ENCODE measurements at places on chromosomes 3 and 15.

- no peak for DNase-seq
Measured at GRCh38 chr3:88584451-88584850, 434.7 kb downstream of the C3orf38 start.

- no peak for DNase-seq
Measured at GRCh38 chr15:53038655-53038941, 248.5 kb upstream of the ONECUT1 start.

GRCh38 chr15:73172508-73172907, 120.2 kb downstream of the NEO1 start:
- no peak for DNase-seq

GRCh38 chr3:161859865-161860450, 363.4 kb downstream of the OTOL1 start:
- no peak for DNase-seq

DNA sequence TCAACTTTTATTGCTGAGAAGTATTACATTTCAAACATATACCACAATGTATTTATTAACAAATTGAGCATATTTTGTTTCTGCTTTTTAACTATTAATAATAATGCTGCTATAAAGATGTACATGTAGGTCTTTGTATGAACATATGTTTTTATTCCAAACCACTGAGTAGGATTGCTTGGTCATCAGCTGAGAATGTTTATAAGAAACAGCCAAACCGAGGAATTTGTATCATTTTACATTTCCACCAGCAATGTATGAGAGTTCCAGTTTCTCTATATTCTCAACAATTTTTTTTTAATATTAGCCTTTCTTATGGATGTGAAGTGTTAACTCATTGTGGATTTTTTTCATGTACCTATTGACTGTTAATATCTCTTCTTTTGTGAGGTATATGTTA, 119.5 kb upstream of the MDFIC2 start:
- no peak for DNase-seq

DNA sequence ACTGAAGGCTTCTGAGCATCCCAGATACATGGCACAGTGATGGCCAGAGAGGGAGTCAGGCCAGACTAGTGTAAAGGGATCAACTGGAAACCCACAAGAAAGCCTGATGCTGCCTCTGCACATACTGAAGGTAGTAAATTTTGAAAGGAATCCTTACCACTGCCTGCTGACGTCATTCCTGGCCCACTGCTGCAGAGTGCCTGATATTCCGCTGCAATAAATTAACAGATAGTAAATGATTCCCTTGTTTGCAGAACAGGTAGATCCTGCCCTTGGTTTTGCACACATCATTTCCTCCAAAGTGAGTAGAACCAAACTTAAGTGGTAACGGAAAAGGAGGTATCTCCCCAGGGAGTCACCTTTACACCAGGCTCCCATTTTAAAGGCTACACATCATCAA, 146.7 kb downstream of the FBN1 start:
- DNase-seq = peak; percentile 70

- no peak for DNase-seq
Measured at GRCh38 chr15:98669638-98670037, 21.3 kb downstream of the IGF1R start.

GRCh38 chr3:184541886-184542562, 19.6 kb upstream of the EPHB3 start:
- no peak for DNase-seq

DNA sequence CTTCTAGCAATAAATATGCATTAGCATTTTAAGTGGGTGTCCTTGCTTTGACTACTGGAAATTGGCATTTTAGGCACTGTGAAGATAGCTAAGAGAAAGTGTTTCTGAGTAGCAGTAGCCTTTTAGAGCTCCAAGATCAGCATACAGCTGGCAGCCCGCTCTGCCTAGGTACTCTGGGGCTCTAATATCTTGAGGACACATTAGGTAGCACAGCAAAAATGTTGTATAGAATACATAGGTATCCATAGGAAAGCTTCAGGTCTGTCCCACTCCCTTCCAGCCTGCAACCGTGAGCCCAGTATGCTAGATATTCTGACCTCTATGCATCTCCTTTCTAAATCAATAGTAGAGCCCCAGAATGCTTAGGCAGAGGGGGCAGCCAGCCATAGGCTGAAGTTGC, 670.5 kb downstream of the NLGN1 start:
- no peak for DNase-seq

DNA sequence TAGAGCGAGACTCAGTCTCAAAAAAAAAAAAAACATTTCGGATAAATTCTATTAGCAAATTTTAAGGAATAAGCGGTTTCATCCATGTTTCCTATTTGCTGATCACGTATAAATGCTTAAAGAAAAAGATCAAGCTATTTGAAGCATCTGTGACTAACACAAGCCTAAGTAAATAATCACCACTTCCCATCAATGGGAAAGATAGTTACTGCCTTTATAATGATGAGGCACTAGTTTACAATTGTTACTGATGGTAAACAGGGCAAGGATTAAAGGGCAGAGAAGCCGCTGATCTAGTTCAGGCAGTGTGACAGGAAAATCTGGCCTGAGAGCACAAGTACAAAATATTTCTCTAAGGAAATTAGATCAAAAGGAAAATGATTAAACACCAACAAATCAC, 13.7 kb downstream of the CLPX start:
- DNase-seq = no peak

- DNase-seq = no peak
Measured at GRCh38 chr3:17489139-17489538, 253.3 kb downstream of the TBC1D5 start.

GRCh38 chr15:66961407-66961884, 104.0 kb upstream of the SMAD3 start:
- no peak for DNase-seq

GRCh38 chr3:139265131-139266016, 78.4 kb upstream of the MRPS22 start:
- DNase-seq = no peak

DNA sequence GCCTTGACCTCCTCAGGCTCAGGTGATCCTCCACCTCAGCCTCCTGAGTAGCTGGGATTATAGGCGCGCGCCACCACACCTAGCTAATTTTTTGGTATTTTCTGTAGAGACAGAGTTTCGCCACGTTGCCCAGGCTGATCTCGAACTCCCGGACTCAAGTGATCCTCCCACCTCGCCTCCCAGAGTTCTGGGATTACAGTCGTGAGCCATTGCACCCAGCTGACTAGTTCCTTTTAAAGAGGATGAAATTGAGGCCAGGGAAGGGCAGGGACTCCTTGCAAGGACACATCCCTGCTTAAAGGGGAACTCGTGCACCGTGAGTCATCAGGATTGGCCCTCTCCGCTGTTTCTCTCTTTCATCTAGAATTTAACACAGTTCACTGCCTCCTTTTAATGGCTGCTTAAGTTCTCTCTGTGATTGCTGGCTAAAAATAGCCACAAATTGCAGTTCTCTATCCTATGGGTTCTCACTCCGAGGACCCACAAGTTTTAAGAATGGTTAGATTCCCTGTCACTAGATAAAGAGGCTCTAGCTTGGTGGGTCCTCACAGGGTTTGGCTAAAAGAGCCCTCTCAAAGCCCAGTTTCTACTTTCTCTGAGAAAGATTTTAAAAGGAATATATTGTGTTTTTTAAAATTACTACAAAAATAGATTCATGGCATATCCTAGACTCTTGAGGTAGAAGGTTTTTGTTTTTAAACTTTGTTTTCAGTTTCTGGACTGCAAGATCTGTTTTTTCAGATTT, 1.4 kb downstream of the CRTAP start:
- DNase-seq = peak; percentile 4

DNA sequence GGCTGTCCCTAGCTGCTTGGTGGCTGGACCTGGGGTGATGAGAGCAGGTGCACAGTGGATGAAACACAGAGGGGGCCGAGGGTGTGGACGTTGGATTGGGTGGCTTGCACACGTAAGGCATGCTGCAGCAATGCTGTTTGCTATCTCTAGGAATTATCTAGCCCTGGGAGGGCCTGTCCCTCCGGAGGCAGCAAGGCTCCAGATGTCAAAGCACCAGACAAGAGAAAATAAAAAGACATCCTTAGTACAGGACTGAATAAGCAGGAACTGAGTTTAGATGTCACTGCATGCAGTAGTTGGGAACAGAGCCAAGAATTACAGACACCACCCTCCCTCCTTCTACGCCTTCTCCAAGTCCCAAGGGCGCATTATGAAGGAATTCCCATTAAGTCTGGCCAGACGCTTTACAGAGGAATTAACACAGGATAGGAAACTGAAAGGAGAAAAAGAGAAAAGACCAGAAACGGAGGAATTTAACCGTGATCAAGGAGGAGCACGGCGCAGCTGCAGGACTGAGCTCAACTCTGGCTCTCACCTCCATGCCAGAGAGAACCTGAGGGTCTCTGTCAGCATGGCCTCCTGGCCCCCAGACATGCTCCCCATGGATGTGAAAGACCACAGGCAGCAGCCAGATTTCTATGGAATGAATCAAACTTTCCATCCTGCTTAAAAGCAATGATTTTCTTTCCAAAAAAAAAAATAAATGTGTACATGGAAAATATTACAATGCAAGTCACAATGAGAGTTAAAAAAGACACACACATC, 13.8 kb downstream of the ATP10A start:
- DNase-seq = no peak

- no peak for DNase-seq
Measured at GRCh38 chr3:70982700-70983140, 600.8 kb downstream of the FOXP1 start.

GRCh38 chr3:152334761-152335160, 66.0 kb downstream of the MBNL1 start:
- DNase-seq = no peak

- DNase-seq = no peak
Measured at GRCh38 chr3:42786212-42786611, 13.2 kb upstream of the CCDC13 start.

DNA sequence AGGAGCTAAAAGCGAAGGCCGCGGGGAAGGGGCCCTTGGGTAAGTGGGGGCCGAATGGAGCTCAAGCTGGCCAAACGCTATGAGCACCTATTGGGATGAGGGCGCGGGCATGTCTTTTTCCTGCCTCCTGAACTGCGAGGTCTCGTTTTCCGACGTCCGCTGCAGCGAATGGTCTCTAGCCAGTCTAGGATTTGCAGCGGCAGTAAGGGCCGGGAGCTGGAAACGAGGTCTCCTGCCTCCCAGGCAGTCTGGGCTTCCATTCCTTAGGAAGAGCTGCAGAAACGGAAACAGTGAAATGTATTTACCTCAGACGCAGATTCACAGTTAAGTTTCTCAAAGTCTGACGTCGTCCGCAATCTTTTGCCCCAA, 517 bp downstream of the TMA7 start:
- DNase-seq = no peak

DNA sequence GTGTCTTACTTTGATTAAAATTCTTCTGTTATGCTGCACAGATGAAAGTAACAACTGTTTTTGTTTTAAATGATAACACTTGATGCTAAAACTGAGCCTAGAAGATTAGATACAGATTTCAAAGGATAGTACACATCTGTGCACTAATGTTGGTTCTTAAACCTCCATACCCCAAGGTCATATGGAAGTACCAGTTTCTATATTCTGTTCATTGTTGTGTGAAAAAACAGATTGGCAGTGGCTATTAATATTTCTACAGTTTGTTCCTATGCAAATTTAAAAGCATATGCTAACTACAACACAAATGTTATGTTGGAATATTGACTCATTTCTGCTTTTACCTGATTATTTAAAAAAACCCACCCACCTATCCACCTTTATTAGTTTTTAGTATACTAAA, 32.0 kb upstream of the GBE1 start:
- DNase-seq = no peak

- DNase-seq = no peak
Measured at GRCh38 chr3:46228260-46229242, 13.7 kb upstream of the CCR3 start.

GRCh38 chr3:183008800-183009199, 28.5 kb upstream of the DCUN1D1 start:
- no peak for DNase-seq

GRCh38 chr3:53673722-53674350, 172.4 kb downstream of the CHDH start:
- DNase-seq = no peak

DNA sequence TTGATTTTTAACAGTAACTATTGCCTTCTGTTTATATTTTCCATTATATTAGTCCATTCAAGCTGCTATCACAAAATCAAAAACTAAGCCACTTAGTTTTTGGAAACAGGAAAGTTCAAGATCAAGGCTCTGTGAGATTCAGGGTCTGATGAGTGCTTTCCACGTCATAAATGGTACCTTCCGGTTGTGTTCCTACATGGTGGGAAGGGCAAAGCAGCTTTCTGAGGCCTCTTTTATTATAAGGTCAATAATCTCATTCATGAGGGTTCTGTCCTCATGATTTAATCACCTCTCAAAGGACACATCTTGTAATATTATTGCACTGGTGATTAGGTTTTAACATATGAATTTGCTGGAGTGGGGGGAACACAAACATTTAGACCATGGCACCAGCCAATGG, 152.0 kb downstream of the VGLL3 start:
- no peak for DNase-seq

GRCh38 chr3:72633534-72633933, 214.7 kb downstream of the SHQ1 start:
- no peak for DNase-seq

DNA sequence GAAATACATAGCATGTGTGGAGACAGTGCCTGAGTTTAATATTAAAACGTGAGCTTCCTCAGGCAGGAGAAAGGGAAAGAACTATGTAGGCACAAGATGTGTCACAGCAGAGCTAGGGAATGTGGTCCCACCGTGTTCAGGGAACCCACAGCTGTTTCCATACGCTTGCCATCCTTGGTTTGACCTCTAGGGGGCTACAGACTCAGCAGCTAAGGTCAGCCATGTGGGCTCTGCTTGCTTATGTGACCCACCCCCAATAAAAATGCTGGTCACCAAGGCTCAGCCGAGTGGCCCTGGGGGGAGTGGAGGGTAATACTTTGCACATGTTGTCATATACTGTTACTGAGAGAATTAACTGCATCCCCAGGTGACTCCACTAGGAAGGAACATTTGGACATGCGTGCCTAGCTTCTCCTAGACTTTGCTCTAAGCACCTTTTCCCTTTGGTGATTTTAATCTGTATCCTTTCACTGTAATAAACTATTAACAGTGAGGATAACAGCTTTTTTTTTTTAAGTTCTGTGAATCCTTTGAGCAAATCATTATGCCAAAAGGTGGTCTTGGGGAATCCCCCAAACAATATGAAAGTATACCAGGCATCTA, 3.3 kb downstream of the TUBGCP5 start:
- DNase-seq = no peak

Measured in DMS79 treated with DMSO at 0.1 percent for 48 hours (cell line).